ENCODE measurements at places on chromosomes 5 and 9. TPM values are rescaled to one million over a fixed set of nuclear protein-coding genes. Genes with fewer than 3 reads are reported as not detected.

DNA sequence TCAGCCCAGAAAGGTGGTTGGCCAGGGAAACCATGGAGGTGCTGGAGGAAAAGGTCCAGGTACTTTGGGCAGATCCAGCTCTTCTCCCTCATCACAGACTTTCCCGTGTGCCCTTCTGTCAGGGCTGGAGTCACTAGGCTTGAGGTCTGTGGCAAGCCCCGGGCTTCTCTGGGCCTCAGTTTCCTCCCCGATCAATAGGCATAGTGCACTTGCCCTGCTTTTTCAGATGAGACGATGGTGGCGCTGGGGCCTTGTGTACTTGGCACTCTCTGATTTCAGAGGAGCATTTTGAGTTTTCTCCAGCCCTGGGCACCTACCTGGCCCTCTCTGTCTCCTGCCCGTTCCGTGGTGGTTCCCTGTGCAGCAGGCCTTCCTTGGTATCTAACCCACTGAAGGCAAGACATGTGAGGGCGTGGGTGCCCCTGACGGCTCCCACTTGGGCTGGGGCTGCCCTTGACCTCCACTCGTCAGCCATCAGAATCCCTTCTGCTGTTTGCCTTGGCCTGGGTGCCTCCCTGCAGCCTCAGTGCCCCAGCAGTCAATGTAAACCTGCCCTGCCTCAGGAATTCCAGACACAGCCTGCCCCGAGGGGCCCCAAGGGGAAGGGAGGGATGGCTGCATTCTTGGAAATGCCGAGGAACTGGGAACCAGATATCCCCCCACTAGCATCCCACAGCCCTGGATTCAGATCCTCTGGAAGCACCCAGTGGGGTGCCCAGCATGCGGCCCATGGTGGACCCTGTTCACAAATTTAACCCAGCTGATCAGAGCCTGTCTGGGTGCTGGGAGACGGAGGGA, 66.3 kb upstream of the COL5A1 start:
- DNase-seq = no peak

GRCh38 chr5:8879248-8879647, 666.6 kb downstream of the SEMA5A start:
- no peak for DNase-seq

DNA sequence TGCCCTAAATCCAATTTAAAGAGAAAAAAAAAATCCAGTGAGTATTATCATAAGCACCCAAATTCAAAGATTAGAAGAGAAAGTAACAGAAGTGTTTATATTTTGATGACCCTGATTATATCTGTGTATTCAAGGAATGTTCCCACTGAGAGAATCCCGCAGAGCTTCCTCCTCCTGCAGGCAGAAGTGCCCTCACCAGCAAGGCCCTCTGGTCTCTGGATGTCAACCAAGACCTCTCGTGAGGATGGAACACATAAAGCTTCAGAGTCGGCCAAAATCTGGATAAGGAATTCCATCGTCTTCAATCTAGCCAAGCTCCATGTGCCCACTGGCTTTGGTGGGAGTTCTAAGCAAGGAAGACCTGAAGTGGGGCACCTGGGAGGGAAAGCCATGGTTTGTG, 18.1 kb downstream of the PTCH1 start:
- no peak for DNase-seq

- no peak for DNase-seq
These were observed 3.7 kb downstream of the BAAT start for GRCh38 chr9:101381118-101381517.

Gene NUTM2G
- not detected for total RNA-seq

Data from lung microvascular endothelial cell (primary cell).